Activated CD4-positive, alpha-beta T cell treated with anti-CD3 and anti-CD28 coated beads, Interleukin-2, Interleukin-6, amounts not matched to agents 100 ng/mL and 50 ng/mL, durations not matched to agents 16 hours and 8 hours (primary cell): ENCODE measurements at places on chromosomes 11 and 22.

GRCh38 chr11:120219938-120220746 is 9.3 kb downstream of the OAF start:
- no peak for DNase-seq

GRCh38 chr11:35950082-35950481 is 6.2 kb downstream of the LDLRAD3 start:
- no peak for DNase-seq

- no peak for DNase-seq
Measured at GRCh38 chr11:72144807-72145565, 9.5 kb downstream of the FOLR3 start.

- no peak for DNase-seq
Measured at GRCh38 chr11:96162816-96163499, 180.0 kb downstream of the MAML2 start.

DNA sequence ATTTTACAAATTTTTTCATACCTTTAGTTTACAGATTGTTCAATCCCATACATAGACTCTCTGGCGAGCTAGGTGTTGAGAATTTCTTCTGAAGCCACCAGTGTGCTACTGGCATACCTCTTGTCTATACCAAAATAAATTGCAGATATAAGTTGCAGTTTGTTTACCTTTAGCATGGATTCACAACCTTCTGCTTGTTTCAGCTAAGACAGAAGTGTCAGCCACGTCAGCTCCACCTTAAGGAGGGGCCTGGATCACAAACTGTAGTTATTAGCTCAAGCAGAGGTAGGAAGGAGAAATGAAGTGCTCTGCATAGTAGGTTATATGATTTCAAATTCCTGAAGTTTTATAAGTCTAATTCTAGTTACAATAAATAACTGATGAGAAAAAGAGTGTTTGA is at the start of gene NXPE4:
Gene NXPE4, minus strand, starts transcription at position 216 of the 400 bp plus-strand sequence. CDS start 1,027 bp downstream, outside the sequence.
- no peak for DNase-seq

- DNase-seq: no peak
Measured at GRCh38 chr11:106697058-106697457, 321.2 kb downstream of the GUCY1A2 start.

- DNase-seq: no peak
Measured at GRCh38 chr11:130381317-130381716, 47.1 kb downstream of the ADAMTS8 start.

GRCh38 chr22:50185375-50186087 is at the start of gene TRABD:
TRABD (plus strand) TSS chr22:50185913; CDS start chr22:50193061, 7,148 bp downstream.
- peak; percentile 93 for DNase-seq

- DNase-seq: no peak
Measured at GRCh38 chr11:67095214-67095507, 23.9 kb upstream of the KDM2A start.

DNA sequence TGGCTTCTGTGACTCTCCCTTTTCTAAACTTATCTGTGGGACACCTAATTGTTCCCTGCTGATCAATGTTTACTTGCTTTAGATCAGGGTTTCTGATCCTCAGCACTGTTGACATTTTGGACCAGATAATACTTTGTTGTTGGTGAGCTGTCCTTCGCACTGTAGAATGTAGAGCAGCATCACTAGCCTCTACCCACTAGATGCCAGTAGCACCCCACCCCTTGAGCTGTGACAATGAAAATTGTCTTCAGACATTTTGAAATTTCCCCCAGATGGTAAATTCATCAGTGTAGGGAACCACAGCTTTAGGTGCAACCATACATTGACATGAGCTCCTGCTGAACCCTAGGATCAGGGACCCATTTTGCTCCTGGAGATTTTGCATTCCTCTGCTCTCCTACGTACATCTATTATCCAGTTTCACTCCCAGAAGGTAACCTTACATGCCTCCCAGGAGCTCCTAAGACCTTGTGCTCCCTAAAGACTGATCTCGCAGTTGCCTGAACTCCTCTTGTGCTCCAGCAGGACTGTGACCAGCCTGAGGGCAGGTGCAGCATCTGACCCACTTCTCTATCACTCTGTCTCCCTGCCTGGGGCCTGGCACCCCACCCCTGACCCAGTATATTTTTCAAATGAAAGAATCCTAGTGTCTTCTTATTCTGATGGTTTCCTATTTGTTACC is 107.8 kb downstream of the FAR1 start:
- DNase-seq: no peak

GRCh38 chr11:16935518-16936302 is 78.5 kb downstream of the PLEKHA7 start:
- peak; percentile 38 for DNase-seq

- no peak for DNase-seq
Measured at GRCh38 chr11:1193326-1194230, 29.3 kb upstream of the MUC5B start.

- peak; percentile 58 for DNase-seq
Measured at GRCh38 chr11:63768237-63769041, at the start of gene ZFTA. ZFTA (minus strand) TSS chr11:63768775; CDS start chr11:63768622, 153 bp downstream.
